Pericardium fibroblast (primary cell): ENCODE measurements at places on chromosomes 2 and 18. TPM values are rescaled to one million over a fixed set of nuclear protein-coding genes. Genes with fewer than 3 reads are reported as not detected.

The MC2R gene
- total RNA-seq = not detected in 2 replicates

The UGT1A10 gene
- not detected in 2 replicates for total RNA-seq

The TSHZ1 gene
- total RNA-seq = 6.2 and 13.4 TPM in 2 replicates

The ASXL3 gene
- under 0.01 and 0.34 TPM in 2 replicates for total RNA-seq

The TMEM169 gene
- total RNA-seq = 0.43 and 1.5 TPM in 2 replicates

The CCDC93 gene
- 6.7 and 21.1 TPM in 2 replicates for total RNA-seq

The SPEG gene
- 22.5 and 32.4 TPM in 2 replicates for total RNA-seq

The GGCX gene
- total RNA-seq = 34.6 and 35.4 TPM in 2 replicates

The ASIC4 gene
- 0.23 TPM in 1 of 2 replicates, not detected in the other for total RNA-seq
